ENCODE measurements at places on chromosomes 6 and 20. TPM values are rescaled to one million over a fixed set of nuclear protein-coding genes. Genes with fewer than 3 reads are reported as not detected.

MGME1 gene
- total RNA-seq = 24.2 TPM

HAO1 gene
- not detected for total RNA-seq

BTN1A1 gene
- total RNA-seq = 0.21 TPM

DNA sequence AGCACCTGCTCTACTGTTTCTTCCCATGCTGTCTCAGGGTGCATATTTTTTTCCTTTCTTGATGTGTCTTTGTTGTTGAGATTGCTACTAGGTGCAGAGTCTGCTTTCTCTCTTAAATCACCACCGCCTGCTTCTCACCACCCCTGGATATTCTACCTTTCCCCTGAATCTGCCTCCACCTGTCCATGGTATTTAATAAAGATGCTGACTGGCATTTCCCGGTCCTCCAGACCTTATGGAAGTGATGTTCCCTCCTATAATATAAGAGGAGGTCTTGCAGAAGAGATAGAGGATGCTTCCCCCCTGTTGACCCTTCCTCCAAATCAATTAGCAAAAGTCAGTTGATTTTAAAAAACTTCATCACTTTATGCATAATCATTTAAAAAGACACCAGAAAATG is 107.9 kb upstream of the IYD start:
- ATAC-seq = no peak

- ATAC-seq = no peak
Observed at GRCh38 chr6:26494117-26494516, 6.0 kb upstream of the BTN1A1 start.

DNA sequence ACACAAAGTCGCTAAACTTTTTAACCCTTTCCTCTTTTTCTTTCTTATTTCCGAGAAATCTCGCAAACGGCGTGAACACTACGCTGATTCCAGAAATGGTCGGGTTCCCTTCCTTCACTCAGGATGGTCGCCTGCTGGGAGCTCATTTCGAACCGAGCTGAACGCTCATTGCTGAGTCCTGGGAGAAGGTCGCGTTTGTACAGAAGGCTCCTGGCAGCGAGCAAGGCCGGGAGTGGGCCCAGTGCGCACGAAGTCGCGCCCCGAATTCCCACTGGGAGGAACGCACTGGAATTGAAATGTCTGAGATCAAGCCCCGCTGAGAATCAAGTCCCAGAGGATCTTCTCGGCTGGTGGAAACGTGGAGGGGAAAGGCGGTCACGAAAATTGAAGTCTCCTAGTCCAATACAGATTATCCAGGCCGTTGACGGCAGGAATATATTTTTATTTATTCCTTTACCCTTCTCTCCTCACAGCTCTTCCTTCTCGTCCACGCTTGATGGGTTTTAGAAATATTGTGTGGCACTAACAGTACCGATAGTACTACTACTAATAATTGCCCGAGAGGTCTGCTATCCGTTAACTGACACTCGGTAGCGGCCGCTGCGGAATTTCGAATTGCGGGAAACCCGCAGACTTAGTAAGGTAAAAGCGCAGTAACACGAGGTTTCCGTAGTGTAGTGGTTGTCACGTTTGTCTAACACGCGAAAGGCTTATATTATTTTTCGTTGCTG is 207.2 kb upstream of the ZNF184 start:
- no peak for ATAC-seq

GRCh38 chr6:143695969-143696663 is 18.4 kb downstream of the PHACTR2 start:
- no peak for ATAC-seq

GRCh38 chr6:152948150-152948768 is 34.6 kb downstream of the FBXO5 start:
- peak; percentile 55 for ATAC-seq

DNA sequence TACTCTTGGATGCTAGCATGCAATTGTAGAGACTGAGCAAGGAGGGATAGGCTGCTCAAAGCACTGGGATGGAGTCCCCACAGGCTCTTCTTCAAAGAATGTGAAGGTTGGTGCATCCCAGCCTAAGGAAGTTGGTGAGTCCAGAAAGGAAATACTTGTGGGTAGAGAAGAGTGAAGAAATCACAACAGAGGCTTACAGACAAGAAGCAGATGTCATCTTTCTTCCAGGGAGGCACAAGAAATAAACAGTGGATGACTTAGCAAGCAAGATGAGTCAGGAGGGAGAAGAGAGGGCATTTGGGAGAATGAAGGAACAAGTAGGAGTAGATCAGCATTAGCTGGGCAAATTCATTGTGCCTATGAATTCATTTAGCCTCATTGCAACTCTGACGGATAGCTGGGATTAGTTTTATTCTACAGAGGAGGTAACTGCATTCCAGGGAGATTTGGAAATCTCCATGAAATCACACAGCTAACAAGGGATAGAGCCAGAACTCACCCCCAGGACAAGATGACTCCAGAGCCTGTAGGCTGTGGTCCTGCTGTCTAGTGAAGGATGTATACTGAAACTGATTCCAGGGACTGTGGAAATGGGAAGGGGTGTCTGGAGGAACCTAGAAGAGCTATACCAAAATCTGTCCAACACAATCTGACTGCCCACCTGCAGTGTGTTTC is 125.8 kb upstream of the SPTLC3 start:
- no peak for ATAC-seq

GRCh38 chr6:127483399-127484055 is 24.3 kb upstream of the KIAA0408 start:
- no peak for ATAC-seq

PARD6B gene
- total RNA-seq = 7.8 TPM

DNA sequence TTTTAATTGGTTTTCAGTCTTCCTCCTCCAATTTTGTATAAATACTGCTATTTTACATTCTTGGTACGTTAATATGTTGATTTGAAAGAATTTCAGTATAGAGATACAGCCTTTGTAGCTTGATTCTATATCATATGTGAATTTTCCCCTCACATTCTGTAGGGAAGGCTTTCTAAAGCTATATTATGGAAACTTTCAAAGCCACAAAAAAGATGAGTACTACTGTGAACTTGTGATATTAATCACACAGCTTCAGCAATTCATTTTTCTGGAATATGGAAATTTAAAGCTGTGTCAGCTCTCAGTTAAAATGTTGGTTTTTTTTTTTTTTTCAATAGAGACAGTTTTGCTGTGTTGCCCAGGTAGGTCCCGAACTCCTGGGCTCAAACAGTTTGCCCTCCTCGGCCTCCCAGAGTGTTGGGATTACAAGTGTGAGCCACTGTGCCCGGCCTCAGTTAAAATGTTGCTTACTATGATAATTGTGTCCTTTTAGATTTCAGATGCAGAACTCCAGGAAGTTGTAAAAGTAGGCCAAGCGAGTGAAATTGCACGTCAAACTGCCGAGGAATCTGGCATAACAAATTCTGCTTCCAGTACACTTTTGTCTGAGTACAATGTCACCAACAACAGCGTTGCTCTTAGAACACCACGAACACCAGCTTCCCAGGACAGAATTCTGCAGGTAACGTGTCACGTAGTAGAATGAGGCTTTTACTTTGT is 20.6 kb downstream of the CDC5L start:
- ATAC-seq = peak; percentile 79

DNA sequence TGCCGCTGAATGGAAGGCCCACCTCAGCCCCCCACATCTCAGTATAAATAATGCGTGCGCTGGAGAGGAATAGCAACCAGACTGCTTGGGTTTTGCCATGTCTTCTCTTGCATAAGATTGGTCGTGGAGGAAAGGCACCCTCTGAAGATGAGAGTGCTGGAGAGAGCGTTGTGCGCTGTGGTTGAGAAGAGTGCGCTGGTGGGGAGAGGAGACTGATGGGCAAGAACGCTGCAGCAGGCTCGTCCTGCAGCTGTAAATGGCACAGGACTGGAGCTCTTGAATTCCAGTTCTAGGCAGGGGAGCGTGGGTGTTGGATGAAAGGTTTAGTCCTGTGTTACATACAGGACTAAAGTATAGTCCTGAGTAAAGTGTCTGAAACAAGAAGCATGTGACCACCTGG is 51.5 kb downstream of the RPRD1B start:
- ATAC-seq = no peak

GRCh38 chr20:35603695-35604448 is 11.8 kb upstream of the SPAG4 start:
- ATAC-seq = no peak

GRCh38 chr20:56735084-56735642 is 106.1 kb downstream of the TFAP2C start:
- ATAC-seq = no peak

DNA sequence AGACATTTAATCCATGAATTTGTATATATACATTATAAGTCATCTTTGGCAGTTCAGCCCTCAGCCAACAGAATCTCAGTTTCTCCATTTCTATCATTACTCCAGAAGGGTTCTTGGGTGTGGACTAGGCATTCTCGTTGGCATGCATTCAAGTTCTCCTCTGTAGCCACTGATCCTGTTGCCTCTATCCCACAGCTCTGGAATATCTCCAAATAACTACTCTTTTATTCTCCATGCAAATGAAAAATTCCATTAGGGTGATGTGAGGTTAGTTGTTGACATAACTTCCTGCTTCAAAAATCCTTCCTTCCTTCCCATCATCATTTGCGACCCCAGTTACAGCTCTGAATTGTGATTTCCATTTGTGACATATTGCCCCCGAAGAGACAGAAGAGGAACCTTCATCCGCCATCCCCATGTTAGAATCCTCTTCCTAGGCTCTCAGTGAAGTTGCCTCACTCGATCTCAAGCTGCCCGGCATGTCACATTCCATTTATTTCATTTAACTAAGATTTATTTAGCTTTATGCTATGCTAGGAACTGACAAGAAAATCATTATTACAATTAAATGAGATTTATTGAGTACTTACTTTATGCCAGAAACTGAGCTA is 93.7 kb upstream of the EDN1 start:
- ATAC-seq = no peak

DNA sequence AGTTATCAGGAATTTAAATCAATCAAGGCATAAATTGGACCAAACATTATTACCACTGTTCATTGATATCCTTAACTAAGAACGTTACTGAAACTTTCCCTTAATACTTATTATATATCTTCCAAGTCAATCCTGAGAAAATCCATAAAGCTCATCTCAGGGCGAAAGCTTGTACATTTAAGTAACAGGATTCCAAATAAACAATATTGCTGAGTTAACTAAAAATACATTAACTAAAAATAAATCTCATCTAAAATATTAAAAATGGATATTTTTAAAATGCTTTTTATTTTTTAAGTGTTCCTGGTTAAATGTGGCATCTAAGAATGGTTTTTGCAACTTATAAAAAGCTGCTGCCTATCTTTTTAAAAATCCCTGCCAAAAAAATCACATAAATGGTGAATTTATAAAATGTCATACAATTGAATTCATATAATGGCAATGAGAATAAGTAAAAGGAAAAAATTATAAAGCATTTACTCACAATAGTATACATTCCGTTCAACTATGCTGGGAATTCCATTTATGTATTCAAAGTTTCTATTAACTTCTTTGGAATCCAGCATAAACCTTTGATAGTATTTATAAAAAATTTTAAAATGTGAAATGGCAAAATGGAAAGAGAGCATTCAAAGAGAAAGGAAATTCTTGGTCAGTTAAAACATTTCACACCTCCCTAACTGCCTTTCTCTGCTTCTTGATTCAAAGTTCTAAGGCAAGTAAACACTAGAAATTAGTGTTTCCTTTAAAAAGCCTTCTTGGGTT is 20.8 kb upstream of the GMDS start:
- ATAC-seq = no peak

CDH4 gene
- total RNA-seq = 0.29 TPM

Measured in activated T-helper 17 cell treated with anti-CD3 and anti-CD28 coated beads, Interleukin-2, amount 50 U/mL, for 72 hours (primary cell).